NCI-H1105 (cell line): ENCODE measurements at places on chromosomes 1 and 21.

GRCh38 chr1:32116531-32116930 lies 8.7 kb downstream of the KPNA6 start:
- DNase-seq: no peak

DNA sequence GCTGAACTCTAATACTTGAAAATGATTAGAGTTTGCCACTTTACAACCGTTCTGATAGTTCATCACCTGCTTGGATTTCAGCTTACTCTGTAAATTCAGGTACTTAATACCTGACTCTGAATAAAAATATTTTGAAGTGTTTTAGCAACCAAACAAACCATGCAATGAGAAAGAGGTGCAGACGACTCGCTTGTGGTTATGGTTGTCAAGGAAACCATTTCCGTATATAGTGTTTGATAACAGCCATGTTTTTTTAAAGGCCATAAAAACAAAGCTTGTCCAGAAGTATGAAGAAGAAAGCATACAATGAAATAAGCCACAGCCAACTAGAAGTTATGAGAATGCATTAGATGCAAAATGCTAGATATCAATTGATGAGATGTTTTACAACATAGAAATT lies 167.2 kb upstream of the HMCN1 start:
- peak; percentile 87 for DNase-seq

DNA sequence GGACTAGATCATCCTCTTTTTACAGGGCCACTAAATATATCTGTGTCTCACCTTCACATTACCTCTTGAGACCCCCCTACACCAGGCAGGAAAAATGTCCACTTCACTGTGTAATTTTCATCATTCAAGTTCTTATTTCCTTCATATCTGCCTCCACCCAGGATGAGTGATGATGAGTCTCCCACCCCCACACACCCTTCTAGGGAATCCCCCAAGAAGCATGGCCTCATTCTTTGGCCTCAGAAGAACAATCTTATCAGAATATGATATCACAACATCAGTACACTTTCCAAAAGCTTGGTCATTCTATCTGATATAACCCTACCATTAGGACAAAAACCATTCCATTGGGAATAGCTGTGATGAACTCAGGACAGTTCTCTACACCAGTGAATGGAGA lies 170.3 kb upstream of the DUSP10 start:
- no peak for DNase-seq

- no peak for DNase-seq
Observed at GRCh38 chr21:36246080-36246631, 73.8 kb upstream of the MORC3 start.

DNA sequence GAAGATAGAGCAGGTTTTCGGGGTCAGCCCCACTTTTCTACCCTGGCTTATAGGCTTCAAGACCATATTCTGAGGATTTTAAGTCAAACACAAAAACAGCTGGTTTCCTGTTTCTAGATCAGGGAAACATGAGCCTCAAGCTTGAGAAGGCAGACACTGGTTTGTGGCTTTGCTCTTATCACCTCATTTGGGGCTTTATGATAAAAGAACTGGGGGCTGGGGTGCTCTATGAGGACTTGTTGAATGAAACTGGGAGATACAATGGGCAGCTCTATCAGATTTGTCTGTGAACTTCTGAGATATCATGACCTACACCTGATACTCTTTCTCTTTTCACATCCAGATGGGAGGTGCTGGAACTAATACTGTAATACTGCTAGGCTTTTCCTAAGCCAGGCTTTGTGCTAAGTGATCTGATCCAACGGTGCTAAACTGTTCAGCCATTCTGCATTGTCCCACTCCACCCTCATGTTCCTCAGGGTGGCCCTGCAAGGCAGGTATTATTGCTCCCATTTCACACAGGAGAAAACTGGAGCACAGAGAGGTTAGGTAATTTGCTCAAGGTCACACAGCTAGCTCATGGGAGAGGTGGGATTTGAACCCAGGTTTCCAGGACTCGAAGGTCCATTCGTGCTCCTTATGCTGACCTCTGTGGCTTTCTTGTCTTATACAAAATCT lies 6.6 kb downstream of the AJAP1 start:
- no peak for DNase-seq

GRCh38 chr1:180632326-180633056 lies 669 bp downstream of the XPR1 start:
- peak; percentile 51 for DNase-seq

GRCh38 chr1:205191622-205192021 lies 19.9 kb downstream of the DSTYK start:
- no peak for DNase-seq

- DNase-seq: no peak
Observed at GRCh38 chr1:248622570-248623001, 12.3 kb downstream of the OR2T11 start.

- no peak for DNase-seq
Observed at GRCh38 chr1:147664206-147664605, 6.1 kb downstream of the ACP6 start.

GRCh38 chr1:8023287-8023994 lies 2.7 kb downstream of the ERRFI1 start:
- no peak for DNase-seq

DNA sequence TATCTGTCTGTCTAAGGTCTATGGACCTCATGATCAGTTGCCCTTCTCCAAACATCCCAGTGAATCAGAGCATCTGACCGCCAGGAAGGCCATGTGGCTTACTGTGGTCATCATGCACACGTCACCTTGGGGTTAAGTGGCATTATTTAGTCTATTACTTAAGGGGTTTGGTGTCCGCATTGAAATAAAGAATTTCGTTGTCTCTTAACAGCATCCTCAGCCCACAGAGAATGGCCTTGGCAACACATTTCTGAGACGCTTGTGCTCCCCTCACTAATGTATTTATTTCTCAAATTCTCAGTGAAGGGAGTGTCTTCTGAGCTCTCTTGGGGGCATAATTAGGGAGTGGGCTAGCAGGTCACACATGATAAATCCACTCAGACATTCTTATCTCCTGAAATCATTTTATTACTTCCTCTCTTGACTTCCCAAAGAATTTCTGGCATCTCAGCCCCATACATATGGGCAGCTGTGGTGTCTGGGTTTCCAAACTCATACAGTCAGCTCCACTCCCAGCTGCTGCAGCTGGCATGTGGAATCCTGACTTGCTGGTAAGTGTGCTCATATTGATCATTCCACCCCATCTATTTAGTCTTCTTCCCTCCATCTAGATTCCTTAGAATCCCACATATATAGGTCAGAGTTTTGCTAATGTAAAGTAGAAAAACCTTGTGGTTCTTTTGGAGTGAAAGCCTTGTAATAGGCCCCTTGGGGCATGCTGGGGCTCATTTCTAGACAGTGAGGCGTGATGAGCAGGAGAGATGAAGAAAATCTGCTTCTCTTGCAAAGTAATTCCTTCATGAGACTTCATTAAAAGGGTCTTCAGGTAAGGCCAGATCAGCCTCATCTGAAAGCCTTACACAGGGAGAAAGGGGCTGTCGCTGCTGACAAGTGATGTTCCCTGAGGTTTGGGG lies 110.5 kb downstream of the HHAT start:
- no peak for DNase-seq

GRCh38 chr1:162353078-162353477 lies 23.6 kb downstream of the SPATA46 start:
- DNase-seq: no peak

DNA sequence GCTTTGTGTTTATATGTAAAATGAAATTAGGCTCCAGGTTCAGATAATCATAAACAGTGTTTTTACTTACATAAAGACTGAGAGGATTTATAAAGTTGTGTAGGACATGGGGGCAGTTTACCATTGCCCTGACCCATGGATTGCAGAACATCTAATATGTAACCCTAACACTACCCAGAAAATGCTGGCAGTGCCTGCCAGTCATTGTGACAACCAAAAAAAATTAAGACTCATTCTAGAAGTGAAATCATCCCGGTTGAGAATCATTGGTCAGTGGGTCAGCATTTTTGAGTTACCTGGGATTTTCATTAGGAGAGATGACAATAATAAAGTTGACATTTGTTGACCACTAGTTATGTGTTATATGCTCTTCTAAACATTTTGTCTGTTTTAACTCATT lies 31.2 kb upstream of the THEM4 start:
- no peak for DNase-seq

- DNase-seq: no peak
Observed at GRCh38 chr1:63277195-63278192, 44.9 kb upstream of the FOXD3 start.

DNA sequence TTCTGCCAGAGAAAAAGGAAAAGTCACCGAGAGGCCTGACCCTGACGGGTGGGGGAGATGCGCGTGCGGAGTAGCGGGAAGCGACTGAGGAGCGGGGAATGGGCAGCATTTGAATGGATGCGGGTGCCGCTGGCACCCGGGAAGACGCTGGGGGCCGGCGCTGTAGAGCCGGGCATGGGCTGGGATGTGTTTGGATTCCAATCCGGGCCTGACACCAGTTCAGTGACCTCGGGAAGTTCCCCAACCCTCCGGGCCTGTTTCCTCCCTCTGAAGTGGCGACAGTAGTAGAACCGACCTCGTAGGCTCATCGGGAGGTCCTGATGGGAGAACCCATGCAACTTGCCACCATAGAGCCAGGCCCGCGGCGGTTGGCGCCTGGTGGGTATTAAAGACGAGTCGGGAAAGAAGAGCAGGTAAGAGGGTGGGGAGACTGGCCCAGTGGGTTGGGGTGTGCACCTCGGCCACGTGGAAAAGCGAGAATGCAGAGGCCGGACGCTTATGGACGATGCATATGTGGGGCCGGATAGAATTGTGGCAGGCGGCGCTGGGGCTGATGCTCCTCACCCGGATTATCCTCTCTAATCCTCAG lies 642 bp upstream of the SLC16A1 start:
- no peak for DNase-seq

GRCh38 chr1:119895102-119895501 lies 1.2 kb downstream of the ADAM30 start:
- no peak for DNase-seq

GRCh38 chr1:41842326-41842725 lies 76.4 kb downstream of the HIVEP3 start:
- no peak for DNase-seq

GRCh38 chr1:27342778-27343638 lies 1.2 kb downstream of the SYTL1 start:
- peak; percentile 75 for DNase-seq
